Caki2 (cell line): ENCODE measurements at places on chromosomes 4 and X.

DNA sequence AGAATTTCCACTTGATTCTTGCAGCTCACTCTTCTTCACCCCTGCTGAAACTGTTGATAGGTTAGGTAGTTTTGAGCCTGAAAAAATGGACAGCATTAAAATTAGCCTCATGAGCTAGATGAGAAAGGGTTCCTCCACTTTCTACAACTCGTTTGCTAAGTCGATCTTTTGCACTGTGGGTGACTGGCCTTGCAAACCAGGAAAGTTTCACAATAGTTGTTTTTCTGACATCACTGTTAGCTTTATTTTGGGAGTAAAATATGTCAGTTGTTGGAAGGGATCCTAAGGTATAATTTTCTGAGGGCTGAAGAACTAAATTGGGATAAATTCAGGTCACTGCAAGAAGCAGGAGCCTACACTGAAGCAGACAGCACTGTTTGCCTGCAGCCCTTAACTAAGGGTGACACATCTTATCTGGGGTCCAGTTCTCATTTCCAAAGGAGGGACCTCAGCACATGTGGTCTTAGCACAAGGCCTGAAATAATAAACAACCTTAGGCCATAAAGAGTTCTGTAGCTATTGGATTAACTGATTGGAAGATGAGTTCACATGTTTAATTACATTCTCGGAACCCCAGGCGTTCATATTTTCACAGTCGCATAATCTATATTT is 29.1 kb downstream of the ANAPC4 start:
- DNase-seq, result no peak

DNA sequence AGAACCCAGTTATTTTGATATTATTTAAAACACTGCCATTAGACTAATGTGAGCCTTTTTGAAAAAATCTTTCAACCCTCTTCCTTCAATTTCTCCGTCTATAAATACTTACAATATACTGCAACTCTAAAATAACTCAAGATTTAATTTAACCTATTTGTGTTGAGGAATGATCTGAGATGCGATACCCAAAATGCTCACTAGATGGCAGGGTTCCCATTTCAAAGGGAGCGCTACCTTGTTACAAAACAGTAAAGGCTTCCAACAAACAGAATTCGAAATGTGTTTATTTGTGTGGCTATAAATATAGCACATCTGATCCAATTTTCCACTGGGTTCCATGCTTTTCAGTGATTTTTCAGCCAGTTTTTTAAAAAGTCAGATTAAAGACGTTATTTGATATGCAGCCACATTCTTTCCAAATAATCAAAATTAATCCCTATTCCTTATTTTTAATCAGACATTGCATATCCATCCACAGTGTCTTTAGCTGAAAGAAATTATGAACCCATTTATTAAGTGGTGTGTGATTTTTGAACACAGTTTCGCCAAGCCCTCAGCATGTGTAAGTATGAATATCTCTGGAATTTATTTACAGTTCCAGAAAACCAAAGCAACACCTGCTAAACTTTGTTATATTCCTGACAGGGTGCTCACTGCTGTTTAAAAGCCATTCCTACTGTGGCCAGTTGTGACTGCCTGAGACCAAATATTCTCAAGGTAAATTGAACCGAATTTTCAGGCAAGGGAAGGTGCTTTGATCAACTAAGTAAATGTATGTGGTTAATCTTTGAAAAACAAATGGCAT is 668.0 kb upstream of the LCORL start:
- DNase-seq, result peak; percentile 19

GRCh38 chr4:53688186-53688790 is 97.0 kb upstream of the LNX1 start:
- DNase-seq, result peak; percentile 30

DNA sequence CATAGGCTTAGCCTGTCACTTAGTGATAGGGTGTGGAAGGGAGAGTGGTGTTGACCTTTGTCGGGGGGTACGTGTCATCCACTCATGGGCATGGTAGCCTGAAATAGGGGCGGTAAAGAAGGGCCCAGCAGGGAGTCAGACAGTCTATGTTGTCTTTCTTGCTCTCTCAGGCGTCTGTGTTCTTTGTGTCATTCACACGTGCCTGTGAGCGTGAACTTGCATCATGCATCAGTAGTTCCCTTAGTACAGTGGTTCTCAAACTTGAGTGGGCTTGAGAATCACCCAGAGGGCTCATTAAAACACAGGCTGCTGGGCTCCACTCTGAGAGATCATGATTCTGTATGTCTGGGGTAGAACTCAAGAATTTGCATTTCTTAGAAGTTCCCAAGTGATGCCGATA is 450.9 kb upstream of the FTHL17 start:
- DNase-seq, result no peak

- peak; percentile 23 for DNase-seq
Observed at GRCh38 chr4:71441186-71442169, 102.7 kb downstream of the SLC4A4 start.

DNA sequence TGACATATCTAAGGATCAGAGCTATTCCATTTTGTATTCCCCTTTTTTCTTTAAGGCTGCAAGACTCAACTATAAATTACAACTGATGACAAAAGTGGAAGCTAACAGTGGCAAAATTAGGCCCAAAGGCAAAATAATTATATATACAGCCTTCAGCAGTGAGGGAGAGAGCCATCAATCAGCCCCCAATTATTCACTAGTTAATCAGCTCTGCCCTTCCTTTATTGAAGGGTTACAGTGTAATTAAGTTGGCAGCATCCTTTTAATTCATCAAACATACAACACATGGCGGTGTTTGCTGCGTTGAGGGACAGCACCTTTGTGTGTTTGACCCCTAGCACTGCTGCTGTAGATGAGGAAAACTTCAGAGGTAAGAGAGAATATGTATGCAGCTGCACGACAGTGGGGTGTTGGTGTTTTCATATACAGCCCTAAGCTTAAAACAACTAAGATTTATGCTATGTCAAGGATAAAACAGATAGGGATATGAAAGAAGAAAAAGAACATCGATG is 973.9 kb upstream of the POU3F4 start:
- no peak for DNase-seq

DNA sequence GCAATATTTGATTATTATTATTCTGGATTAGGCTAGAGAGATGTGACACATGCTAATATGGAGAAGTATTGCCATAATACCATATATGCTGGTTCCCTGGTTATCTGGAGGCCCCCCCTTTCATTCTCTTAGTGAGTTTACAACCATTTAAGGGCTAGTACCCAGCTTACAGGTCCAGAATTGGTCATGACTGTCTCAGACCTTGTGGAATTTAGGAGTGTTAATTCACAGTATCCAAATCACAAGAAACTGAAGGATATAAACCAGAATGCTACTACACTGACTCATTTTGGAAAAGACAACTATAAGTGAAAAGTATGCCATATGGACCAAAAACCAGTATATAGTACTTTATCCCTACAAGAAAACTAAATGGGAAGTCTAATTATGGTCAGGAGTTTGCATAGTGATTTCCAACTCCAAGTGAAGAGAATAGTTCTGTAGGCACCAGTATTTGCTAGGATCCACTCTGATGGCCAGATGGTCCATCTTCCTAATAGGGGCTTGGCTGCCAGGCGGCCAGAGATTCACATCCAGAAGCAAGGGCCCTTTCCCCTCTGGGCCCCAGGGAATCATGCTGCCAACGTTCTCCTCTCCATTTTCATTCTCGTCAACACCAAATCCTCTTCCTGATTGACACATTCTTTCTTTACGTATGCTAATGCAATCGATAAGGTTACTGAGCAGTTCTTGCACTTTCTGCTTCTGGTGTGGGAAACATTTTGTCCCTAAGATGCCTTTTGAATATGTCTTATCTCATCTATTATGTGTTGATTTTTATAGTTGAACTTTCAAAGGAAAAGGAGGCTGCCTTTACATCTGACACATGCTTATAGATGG is 123.6 kb downstream of the SHROOM3 start:
- no peak for DNase-seq

DNA sequence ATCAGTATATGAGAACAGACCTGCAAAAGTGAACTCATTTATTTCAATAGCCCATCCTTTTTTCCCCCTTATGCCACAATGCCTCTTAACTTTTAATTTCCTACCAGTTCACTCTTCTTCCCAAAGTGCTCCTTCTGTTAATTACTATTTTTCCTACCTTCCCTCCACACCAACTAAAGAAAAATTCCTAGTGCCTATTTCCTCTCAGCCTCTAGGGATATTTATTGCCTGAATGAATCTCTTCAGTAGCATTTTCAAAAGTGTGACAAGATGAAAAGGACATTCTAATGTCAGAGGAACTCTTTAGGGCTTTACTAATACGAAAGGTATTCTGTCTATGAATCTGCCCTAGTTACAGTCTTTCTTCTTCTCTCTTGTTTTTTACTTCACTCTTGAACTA is 181.1 kb upstream of the SPRY1 start:
- no peak for DNase-seq

DNA sequence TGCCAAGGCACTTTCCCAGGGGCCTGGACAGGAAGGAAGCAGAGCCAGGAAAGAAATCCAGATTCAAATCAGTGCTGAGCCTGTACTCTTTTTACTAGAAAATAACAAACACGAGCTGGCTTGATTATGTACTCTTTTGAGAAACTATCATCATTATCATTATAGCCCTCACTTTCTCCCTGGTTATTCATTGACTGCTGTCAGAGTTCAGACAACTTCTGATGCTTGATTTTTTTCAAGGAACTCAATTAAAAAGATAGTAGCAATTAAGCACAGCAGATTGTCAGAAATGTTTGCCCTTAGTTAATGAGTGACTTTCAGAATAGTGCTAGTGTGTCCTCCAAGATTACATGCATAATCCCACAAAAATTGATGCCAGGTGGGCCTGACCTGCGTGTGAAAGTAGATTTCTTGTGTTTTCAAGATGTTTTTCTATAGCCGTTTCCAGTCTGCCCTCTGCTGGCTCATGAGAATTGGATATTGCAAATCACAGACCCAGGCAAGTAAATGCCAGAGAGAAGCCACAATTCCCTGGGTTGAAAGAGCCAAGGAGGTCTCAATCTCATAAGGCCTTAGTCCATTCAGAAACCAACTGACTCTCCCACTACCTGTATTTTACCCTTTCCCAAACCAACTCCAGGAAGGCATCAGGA is 14.3 kb upstream of the PNPLA4 start:
- DNase-seq, result peak; percentile 6

- DNase-seq, result no peak
Observed at GRCh38 chrX:154008521-154008920, 11.2 kb downstream of the IRAK1 start.

DNA sequence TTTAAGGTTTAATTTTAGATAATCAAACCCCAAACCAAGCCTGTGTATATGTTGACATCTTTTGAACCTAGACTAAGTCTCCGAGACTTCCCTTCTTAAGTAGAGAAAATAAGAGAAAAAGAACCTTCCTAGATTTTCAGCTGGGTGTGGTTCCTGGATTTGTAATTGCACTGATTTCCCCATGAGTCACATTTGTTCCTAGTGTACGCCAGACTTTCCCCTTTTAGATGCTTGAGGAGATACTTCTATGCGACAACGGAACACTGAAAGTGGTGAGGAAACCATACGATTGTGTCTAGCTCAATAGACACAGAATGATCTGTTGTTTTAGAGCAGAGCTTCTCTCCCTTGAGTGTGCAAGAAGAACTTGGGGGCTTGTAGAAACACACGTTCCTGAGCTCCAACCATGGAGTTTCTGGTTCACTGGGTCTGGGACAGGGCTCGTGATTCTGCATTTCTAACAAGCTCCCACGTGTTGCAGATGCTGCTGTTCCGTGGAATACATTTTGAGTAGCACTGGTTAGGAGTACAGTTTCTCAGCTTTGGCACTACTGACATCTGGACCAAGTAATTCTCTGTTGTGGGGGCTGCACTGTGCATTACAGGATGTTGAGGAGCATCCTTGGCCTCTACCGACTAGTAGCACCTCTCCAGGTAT is 87.1 kb downstream of the AMELX start:
- DNase-seq, result no peak

GRCh38 chr4:47704693-47705325 is 133.1 kb downstream of the CORIN start:
- DNase-seq, result peak; percentile 11

- no peak for DNase-seq
Observed at GRCh38 chrX:63718010-63718694, 66.9 kb downstream of the ARHGEF9 start.

- peak; percentile 63 for DNase-seq
Observed at GRCh38 chr4:107689912-107690587, 30.0 kb downstream of the PAPSS1 start.

DNA sequence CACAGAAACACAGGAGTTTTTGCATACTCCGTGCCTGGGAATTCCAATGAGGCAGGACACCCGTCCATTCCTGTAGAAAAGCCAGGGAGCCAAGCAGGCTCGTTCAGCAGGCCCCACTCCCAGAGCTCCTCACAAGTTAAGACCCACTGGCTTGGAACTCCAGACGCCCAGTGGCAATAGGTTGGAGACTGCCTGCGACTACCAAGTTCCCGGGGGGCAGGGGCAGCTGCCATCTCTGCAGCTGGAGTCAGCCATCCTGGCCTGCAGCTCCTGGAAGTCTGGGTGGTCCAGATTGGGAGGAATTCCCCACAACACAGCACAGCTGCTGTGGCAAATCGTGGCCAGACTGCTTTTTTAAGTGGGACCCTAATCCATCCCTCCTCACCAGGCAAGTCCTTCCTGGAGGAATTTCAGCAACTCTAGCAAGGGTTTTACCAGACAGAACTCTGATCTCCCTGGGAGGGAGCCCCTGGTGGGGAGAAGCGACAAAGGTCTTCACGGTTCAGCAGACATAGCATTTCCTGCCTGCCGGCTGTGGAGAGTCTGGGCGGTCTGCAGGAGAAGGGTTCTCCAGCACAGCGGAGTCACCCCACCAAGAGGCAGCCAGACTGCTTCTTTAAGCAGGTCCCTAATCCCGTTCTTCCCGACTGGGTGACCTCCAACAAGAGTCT is 231.9 kb downstream of the STPG2 start:
- peak; percentile 39 for DNase-seq

DNA sequence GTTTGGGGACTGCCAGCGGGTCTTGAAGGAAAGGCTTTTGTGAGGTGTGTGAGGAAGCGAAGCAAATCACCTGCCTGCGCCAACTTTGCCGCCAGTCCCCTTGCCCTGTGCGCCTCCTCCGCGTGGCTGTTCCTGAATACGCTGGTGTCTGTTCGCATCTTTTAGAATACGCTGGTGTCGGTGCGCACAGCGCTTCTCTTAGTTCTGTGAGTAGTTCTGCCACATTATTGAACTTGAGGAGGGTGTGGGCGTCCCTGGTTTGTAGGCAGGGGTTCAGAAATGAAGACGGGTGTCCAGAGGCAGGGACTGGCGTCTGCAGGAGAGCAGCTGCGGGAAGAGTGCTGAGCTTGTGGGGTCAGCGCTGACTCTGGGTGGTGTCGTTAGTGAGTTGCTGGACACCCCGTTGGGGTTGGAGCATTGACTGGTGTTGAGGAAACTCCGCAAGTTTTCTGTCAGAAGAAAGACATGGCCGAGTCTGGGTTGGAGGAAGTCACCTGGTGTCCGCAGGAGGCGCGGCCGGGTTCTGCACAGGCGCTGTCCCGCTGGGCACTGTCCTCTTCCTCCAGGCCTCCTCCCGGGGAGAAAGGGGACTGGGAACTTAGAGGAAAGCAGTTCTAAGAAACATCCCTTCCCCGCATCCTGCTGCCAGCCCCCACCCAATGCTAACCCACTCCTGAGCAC is 930 bp downstream of the ZNF718 start:
- DNase-seq, result peak; percentile 65
